ENCODE measurements at places on chromosomes 4 and X.
A peak's percentile ranks its signal among the peaks of the same experiment; 100 is the strongest.

- DNase-seq = no peak
Observed at GRCh38 chr4:123462007-123462406, 65.4 kb downstream of the SPRY1 start.

GRCh38 chr4:81424336-81424735 lies 47.4 kb downstream of the RASGEF1B start:
- no peak for DNase-seq

- peak; percentile 8 for DNase-seq
Observed at GRCh38 chr4:84238247-84239090, 260.6 kb downstream of the NKX6-1 start.

DNA sequence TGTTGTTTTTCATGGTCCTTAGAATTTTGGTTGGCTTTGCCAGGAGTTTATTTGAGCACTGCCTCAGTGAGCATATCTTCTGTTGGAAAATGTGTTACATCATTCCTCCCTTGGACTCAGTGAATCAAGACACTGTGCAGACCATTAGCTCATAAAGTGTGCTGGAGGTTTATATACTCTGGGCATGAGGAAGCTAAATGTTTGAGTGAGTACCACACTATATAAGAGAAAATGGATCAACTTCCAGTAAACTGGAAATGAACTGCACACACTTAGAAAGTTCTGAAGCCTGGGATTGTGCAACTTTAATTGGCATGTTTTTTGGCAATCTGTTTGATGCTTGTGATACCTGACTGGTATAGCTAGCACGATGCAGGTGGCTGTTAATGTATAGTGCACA lies 75.9 kb downstream of the LIMCH1 start:
- DNase-seq = no peak

- DNase-seq = peak; percentile 46
Observed at GRCh38 chr4:124135409-124135813, 577.1 kb downstream of the ANKRD50 start.

- DNase-seq = peak; percentile 63
Observed at GRCh38 chr4:127783026-127783769, 1.1 kb downstream of the HSPA4L start.

All from fibroblast of villous mesenchyme (primary cell).